ENCODE measurements at places on chromosomes 7 and 10.

DNA sequence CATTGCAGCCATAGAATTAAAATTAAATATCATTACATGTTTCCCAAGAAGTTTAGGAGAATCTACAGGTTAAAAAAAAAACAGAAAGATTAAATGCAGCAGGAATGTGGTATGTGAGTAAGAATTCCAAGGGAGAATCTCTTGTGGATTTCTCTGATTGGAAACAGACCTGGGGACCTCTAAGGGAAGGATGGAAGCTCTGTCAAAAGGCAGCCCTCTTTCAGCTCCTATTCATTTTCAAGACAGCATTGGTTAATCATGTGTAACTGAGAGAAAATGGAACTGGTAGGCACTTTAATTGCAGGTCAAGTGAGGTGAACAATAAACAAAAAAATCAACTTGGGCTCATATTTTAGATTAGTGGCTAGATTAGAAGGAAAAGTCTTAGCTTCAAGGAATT, 81.4 kb upstream of the MTPN start:
- DNase-seq: no peak

GRCh38 chr7:80232979-80233724, 98.5 kb downstream of the GNAI1 start:
- DNase-seq: peak; percentile 66

DNA sequence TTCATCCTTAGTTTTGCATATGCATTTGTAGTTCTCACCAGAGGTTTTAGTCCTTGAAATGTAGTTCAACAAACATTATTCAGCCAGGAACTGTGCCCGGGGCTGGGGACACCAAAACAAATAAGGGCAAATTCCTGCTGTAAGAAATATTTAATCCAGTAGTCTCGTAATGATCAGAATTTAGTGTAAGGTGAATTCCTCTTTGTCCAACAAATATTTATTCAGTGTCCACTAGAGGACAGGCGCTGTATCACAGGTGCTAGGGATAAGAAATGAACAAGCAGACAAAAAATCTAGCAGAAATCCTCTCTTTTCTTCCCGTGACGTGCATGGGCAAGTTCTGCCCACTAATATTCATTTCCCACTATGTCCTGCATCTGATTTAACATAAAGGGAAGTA, 17.6 kb downstream of the LGI1 start:
- no peak for DNase-seq

DNA sequence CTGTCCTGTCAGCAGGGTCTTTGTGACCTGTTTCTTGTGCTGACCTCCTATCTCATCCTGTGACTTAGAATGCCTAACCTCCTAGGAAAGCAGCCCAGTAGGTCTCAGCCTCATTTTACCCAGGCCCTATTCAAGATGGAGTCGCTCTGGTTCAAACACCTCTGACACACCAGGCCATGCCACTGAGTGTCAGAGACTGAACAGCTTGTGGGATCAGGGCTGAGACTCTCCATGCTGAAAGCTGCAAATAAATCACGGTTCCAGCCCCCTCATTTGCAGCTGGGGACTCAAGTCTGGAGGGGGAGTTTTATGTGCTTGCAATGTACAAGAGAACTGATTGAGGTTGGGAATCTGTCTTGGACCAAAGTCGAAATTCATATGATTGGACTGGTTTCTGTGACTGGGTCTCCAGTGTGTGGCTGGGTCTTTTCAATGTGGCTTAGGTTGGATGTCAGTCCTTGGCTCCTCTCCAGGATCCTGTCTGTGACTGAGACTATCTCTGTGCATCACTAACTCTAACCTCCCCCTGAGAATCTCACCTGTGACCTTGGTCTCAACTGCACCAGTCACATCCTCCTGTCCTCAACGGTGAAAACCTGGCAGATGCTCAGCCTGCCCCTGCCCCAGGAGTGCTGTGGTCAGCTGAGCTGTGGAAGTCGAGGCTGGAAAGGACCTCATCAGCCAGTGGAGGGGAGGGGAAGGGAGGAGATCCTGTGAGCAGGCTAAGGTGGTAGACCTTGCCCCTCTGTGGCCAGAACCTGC, 11.7 kb downstream of the PRF1 start:
- no peak for DNase-seq

DNA sequence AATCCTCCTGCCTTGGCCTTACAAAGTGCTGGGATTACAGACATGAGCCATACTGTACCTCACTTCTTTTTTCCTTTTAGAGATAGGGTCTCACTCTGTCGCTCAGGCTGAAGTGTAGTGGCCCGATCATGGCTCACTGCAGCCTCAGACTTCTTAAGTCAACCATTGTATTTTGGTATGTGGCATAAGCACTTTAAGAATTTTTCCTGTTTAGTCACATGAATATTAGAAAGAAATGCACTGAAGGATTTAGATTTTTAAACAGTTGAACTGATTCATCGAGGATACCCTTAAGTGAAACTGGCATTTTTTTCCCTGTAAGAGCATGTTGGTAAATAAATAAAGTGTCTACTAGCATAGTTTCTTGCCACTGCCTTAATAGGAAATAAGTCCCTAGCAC, 319.3 kb upstream of the CACNA2D1 start:
- DNase-seq: peak; percentile 55

DNA sequence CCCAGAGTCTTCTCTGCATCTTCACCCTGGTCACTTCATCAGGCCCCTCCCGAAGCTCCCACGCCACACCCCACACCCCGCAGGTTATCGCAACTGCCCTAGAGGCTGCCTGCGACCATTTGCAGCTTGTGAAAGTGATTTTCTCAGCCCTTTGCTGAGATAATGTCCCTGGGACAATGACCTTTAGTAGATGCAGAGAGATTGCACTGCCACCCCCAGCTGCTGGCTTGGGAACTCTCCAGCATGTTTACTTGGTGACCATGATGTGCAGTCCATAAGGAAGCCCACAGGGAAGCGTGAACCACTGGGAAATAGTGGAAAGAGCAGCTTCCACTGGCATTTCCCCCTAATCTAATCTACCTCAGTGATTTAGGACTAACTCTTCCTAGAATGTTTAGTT, 97.3 kb downstream of the WNT2 start:
- DNase-seq: no peak

- no peak for DNase-seq
Observed at GRCh38 chr7:24727154-24728120, 29.8 kb downstream of the GSDME start.

- DNase-seq: no peak
Observed at GRCh38 chr10:13916384-13916947, 329.7 kb downstream of the PRPF18 start.

DNA sequence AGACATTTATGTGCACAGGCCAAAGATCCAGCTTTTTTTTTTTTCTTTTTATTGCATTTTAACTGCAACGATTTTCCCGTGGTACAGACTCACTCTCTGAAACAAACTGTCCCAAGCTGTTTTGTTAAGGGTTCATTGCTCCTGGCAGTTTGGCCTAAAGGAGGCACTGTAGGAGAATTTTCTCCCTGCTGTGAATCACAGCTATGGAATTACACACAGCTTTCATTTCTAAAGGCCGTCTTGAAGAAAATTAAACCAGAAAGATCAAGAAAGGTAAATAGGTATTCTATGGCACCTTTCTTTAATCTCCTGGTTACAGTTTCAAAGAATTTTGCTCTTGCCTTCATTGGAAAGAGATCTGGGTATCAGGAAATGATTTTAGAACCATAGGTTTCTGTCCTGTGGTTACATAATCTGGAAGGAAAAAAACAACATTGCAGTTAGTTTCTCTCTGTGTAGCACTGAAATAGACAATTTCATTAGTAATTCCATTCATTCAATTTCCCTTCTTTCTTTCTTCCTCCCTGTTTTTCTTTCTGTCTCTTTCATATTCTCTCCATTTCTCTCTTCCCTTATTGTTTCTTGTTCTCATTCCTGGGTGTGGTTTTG, 51.2 kb downstream of the PDK4 start:
- peak; percentile 77 for DNase-seq

- DNase-seq: no peak
Observed at GRCh38 chr10:131658476-131659110, 242.2 kb upstream of the PPP2R2D start.

GRCh38 chr7:150784954-150785353, 15.2 kb downstream of the TMEM176B start:
- peak; percentile 82 for DNase-seq

DNA sequence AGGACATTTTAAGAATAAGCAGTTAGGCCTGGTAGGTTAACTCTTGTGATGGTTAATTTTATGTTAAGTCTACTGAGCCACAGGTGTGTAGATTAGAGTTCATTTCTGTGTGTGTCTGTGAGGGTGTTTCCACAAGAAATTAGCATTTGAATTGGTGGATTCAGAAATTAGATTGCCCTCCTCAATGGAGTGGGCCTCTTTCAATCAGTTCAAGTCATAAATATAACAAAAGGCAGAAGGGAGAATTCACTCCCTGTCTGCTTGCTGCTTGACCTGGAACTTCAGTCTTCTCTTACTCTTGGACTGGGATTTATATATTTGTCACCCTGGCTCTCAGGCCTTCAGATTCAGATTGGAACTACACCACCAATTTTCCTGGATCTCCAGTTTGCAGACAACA, 55.3 kb upstream of the POM121L12 start:
- no peak for DNase-seq

DNA sequence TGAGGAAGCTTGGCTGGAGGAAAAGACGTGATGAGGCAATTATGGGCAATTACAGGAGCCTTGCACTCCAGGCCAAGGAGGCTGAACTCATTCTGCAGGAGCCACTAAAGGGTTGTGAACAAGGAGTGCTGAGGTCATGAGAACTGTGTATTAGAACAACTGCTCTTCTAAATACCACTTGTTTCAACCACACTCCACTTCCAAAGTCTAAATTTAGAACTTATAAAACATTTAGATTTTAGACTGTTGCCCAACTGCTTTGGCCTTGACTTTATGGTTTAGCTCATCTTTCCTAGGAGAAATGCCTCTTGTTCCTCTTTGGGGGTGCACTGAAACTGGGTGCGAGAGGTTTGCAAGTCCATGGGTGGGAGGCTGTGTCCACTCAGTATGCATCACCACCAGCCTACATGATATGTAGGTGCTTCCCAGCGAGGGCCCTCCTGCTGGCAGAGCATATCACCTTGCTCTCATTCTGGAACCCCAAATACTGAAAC, 199.7 kb upstream of the AOAH start:
- no peak for DNase-seq

- DNase-seq: peak; percentile 50
Observed at GRCh38 chr10:11017000-11017569, 587 bp upstream of the CELF2 start.

- no peak for DNase-seq
Observed at GRCh38 chr10:12655940-12656339, 306.6 kb downstream of the CAMK1D start.

- DNase-seq: no peak
Observed at GRCh38 chr7:15863951-15864625, 177.6 kb upstream of the MEOX2 start.

DNA sequence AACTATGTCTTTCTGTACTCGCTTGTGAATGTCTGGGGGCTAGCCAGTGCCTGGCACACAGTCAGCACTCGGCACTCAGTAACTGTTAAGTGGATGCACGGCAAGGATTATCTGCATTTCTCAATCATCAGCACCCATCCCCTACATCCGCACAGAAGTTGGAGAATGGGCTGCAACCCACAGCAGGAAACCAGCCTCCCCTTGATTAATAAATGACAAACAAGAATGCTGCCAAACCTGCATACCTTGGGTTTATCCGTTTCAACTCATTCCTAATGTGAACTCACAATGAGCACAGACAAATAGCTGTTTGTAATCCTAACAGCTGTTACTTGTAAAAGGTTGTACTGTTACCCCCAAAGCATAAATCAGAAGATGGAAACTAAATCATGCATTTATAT, 28.9 kb downstream of the PPP1R3C start:
- peak; percentile 94 for DNase-seq

- DNase-seq: no peak
Observed at GRCh38 chr10:17120694-17121093, 8.9 kb downstream of the CUBN start.

GRCh38 chr10:24685958-24686540, 37.6 kb downstream of the ARHGAP21 start:
- DNase-seq: no peak

DNA sequence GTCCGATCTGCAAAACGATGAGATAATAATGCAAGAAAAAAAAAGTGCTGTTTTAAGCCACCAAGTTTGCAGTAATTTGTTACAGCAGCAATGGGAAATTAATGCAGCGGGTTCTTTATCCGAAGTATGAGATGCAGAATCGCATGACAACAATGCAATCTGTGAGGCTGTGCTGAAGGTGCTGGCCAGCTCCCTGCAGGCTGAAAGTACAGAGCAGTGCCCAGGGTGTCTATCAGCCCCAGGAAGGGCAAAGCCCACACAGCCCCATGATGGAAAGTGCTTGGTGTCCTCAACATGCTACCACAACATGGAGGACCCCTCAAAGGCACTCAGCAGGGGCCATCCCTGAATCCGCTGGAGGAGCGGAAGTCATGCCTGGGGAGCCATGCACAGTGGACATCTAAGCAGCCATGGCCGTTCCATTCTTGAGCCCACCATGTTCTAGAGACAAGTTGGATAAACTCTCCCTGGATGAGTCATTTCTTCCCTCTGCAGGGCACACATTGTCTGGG, 199.5 kb upstream of the PFKP start:
- DNase-seq: no peak

GRCh38 chr10:28545967-28546644, 13.2 kb downstream of the WAC start:
- no peak for DNase-seq

- no peak for DNase-seq
Observed at GRCh38 chr7:27835376-27835775, 95.4 kb downstream of the TAX1BP1 start.

- no peak for DNase-seq
Observed at GRCh38 chr10:129744134-129745111, 219.7 kb downstream of the EBF3 start.

DNA sequence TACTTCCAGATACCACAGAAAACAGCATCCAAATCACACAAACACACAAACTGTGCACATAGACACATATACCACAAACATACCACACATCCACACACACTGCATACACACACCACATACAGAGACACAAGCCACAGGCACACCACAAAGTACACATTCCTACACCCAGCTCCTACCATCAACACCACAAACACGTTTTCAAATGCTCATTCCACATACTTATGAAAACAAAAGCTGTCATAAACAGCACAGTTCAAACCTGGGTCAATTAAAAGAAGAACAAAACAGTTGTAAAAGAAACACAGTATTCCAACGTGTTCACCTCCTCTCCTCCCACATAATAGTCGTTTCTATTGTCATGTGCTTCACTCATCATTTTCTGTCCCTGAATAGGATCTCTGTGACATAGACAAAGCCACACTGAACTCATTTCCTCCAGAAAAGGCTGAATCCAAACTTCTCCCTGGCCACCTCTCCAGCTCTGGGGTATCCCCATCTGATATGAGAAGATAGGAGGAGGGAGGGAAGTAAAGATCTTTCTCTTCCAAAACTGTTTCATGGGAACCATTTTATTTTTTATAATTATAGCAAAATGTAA, 89.2 kb downstream of the CXCL12 start:
- no peak for DNase-seq

- DNase-seq: peak; percentile 77
Observed at GRCh38 chr7:155066417-155066950, 3.6 kb upstream of the HTR5A start.
